Cortex of kidney (tissue), 1 donor: ENCODE measurements at places on chromosomes 7 and 10.

GRCh38 chr10:19014034-19014433, 34.6 kb upstream of the MALRD1 start:
- no peak for DNase-seq

GRCh38 chr10:71581376-71581775, 138.2 kb downstream of the C10orf105 start:
- no peak for DNase-seq

GRCh38 chr7:96167424-96167823, 154.5 kb downstream of the SLC25A13 start:
- no peak for DNase-seq

- no peak for DNase-seq
These were observed 174.1 kb upstream of the GPR26 start for GRCh38 chr10:123492016-123492415.

DNA sequence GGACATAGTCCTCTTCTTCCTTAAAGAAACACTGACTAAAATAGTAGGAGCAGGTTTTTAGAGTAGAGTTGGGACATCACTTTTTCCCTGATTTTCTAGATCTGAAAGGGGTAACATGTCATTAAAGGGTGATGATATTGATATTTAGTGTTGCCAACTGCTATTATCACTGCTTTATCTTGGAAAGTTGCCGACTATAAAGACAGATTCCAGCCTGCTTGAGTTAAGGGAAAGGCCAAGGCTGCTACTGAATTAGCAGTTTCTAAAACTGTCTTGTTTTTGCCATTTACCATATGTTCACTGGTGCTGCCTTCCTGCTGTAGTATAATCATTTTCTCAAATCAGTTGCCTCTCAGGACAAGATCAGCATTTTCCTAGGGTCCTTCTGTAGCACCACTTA, 29.7 kb downstream of the AP3M1 start:
- DNase-seq, result no peak

GRCh38 chr7:77447616-77448015, 31.5 kb upstream of the GSAP start:
- DNase-seq, result no peak

GRCh38 chr7:33350577-33350976, 221.2 kb downstream of the BBS9 start:
- no peak for DNase-seq

GRCh38 chr7:99379043-99379577, 4.6 kb downstream of the ARPC1B start:
- no peak for DNase-seq

GRCh38 chr7:909358-910329, 33.3 kb downstream of the GET4 start:
- no peak for DNase-seq

- DNase-seq, result no peak
These were observed 1.1 kb upstream of the AKR1B1 start for GRCh38 chr7:134459981-134460380.

- no peak for DNase-seq
These were observed 410.9 kb downstream of the TYW1 start for GRCh38 chr7:67407392-67408071.

DNA sequence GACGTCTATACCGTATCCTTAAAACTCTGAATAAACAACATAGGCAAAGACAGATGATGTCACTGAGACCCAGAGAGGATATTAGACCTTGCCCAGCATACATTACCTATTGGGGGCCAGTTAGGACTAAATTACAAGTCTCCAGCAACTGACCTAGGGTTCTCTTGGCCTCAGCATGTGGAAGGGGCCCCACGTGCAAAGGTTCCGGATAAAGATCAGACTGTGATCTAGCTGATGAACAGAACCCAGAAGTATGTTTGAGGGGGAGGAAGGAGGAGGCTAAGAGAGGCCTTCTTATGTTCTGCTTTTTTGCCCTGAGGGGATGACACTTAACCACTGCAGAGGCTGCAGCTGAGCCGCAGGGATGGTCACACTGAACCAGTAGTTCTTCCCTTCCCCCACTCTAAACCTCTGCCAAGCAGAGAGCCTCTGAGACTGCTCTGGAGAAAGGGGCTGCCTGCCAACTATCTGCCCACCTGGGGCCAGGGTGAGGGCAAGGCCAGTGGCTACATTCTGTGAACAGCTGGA, 24.0 kb upstream of the KMT2C start:
- no peak for DNase-seq

GRCh38 chr7:6442114-6442513, 5.6 kb downstream of the DAGLB start:
- DNase-seq, result no peak

DNA sequence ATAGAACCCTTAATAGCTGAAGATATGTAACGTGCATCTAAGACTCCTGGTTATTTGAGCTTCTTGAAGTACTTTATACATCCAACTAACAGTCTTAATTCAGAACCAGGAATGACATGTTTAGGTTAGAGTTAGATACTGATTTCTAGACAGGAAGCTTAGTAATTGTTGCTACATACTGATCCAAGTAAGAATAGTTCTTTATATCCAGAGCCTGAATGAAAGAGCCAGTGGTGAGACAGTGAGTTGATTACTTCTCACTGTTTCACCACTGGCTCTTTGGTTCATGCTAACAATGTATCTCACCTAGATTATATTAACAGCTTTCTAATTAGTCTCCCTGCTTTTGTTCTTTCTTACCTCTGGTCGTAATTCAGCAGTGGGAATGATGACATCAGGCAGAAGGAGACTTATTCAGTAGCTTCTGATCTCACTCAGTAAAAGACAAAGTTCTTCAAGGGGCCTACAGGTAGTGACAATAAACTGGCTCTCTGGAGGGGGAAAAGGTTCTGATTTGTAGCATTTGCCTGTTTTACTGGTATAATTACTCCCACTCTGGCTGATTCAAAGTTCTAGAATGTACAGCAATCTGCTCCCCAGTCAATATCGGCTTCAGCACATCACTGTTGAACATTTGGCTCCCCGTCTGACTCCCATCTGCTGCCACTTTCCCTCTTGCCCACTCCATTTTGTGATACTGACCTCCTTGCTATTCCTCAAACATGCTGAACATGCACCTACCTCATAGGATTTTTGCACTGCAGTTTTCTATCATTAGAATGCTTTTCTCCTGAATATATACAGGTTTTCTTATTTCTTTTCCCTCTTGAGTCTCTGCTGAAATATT, 29.1 kb downstream of the MCU start:
- DNase-seq, result no peak
